ENCODE measurements at places on chromosomes 11 and 22. TPM values are rescaled to one million over a fixed set of nuclear protein-coding genes. Genes with fewer than 3 reads are reported as not detected.

SEPTIN5 gene
- polyA plus RNA-seq, result 130 TPM

RAC2 gene
- 5.1 TPM for polyA plus RNA-seq

MCHR1 gene
- 0.20 TPM for polyA plus RNA-seq

- DNase-seq, result no peak
Observed at GRCh38 chr11:106384429-106384828, 307.0 kb downstream of the AASDHPPT start.

DNA sequence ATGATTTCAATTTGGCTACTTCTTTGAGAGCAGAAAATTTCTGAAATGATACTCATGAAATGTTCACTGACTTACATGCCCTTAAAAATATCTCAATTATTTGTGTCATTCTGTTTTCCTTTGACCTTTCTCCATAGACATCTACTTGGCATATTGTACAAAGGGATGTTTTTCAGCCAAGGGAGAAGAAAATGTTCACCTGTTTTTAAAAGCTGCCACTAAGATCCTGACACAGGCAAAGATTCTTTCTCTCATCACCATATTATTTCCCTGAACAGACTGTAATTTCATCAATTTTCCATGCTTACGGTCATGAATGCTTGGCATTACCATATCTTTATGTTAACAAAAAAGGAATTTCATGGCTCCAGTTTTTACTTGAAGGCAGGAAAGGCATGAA is 67.4 kb upstream of the DBX1 start:
- DNase-seq, result no peak

- DNase-seq, result no peak
Observed at GRCh38 chr11:68454767-68455166, 5.8 kb upstream of the PPP6R3 start.

All from forelimb muscle (tissue), 1 donor.